ENCODE measurements at places on chromosomes 2 and 18. TPM values are rescaled to one million over a fixed set of nuclear protein-coding genes. Genes with fewer than 3 reads are reported as not detected.

Gene TMSB10
- 8,789 TPM for total RNA-seq

Gene PARD6G
- 25.0 TPM for total RNA-seq

Gene CBLN2
- total RNA-seq, result not detected

Gene DPP4
- total RNA-seq, result 16.4 TPM

Gene ABCG5
- total RNA-seq, result not detected

Gene PAIP2B
- total RNA-seq, result 0.65 TPM

Gene CAVIN2
- 170 TPM for total RNA-seq

Gene ATG16L1
- 47.1 TPM for total RNA-seq

Gene TLX2
- total RNA-seq, result not detected

Gene PAPOLG
- 14.5 TPM for total RNA-seq

Gene GAD1
- 0.16 TPM for total RNA-seq

Gene HAAO
- not detected for total RNA-seq

Gene AMER3
- not detected for total RNA-seq

Gene EN1
- not detected for total RNA-seq

Gene NOTO
- not detected for total RNA-seq

Gene DCDC2C
- not detected for total RNA-seq

Gene VAPA
- total RNA-seq, result 226 TPM

Gene EPAS1
- total RNA-seq, result 182 TPM

Gene IL1RL1
- 3.3 TPM for total RNA-seq

Gene SLC5A7
- not detected for total RNA-seq

Gene ATP6V1B1
- total RNA-seq, result 0.76 TPM

Gene PLCL1
- total RNA-seq, result 2.0 TPM

Gene ITGB6
- total RNA-seq, result not detected

Gene DHX57
- 26.4 TPM for total RNA-seq

Gene GAL3ST2
- not detected for total RNA-seq

Gene ZNG1B
- total RNA-seq, result 21.9 TPM

Gene SCN7A
- not detected for total RNA-seq

Gene HOXD12
- total RNA-seq, result not detected

Gene PTRHD1
- 37.2 TPM for total RNA-seq

Gene SCYGR4
- total RNA-seq, result not detected

Gene R3HDM1
- total RNA-seq, result 10.6 TPM

Gene LINC00305
- not detected for total RNA-seq
